T1000 (cell line): ENCODE measurements at places on chromosomes 1 and 21.
A peak's percentile ranks its signal among the peaks of the same experiment; 100 is the strongest.

- no peak for DNase-seq
Observed at GRCh38 chr1:201017828-201018163, 5.7 kb downstream of the KIF21B start.

DNA sequence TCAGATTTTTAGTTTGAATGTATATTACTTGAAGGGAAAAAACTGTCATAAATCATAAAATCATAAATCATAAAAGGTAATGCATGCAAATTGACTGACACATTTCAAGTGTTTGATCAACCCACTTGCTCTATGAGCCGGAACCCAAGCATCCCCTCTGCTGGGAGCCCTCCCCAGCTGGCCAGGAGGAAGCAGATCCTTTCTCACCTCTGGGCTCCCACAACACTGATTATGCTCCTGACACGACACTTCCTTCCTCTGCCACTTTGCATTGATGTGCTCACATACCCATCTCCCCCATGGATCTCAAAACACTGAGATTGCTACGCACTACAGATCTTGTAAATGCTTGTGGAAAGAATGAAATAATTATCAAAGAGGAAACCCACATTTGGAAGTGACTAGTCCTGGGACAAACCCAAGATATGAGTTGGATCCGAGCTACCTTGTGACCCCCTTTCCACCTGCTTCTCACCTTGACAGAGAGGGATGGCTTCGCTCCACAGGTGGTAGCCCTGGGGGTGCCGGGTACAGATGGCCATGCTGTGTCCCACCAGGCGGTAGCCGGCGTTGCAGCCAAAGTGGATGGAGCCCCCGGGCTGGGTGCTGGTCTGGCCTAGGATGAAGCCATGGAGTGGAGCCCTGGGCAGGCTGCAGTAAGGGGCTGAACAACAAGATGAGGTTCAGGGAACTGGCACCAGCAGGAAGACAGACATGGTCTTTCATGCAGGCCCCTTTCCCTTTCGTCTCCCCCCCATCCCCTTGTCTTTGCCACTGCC lies 104.6 kb downstream of the ZSCAN20 start:
- DNase-seq, result no peak

DNA sequence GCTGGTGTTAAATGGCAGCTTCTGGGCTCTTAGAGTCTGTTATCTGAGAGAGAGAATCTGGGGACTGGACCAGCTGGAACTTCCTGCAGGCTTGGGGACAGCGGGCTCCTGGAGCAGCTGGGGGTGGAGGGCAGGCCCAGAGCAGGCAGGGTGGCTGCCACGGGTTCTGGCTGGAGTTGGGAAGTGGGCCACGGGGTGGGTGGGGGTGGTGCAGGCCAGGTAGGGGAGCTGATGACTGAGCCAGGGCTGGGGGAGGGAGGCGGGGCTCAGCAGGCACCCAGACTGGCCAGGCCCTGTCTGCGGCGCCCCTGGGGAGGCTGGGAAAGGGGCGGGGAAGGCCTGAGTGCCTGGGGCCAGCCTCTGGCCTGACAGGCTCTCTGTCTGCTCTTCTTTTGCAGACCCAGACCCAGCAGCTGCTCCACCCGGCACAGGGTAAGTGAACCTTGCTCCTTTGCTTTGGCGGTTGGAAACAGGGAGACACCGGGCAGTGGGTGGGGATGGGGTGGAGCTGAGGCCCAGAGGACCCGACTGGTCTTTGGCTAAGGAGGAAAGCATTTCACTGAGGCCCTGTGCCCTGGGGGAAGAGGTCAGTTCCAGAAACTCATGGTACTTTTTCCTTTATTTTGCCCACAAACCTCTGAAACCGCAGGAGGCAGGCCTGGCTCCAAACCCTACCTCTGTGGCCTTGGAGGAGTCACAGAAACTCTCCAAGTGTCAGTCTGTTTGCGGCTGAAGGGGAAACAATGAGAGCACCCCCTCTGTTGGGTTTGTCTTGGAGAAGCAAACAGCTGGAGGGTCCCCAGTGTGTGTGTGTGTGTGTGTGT lies 48.8 kb downstream of the ARHGEF10L start:
- peak; percentile 72 for DNase-seq

- DNase-seq, result no peak
Observed at GRCh38 chr1:93352376-93352775, 6.7 kb downstream of the DR1 start.

- DNase-seq, result no peak
Observed at GRCh38 chr1:91515994-91516393, 15.3 kb downstream of the CDC7 start.

GRCh38 chr1:9315411-9316079 lies 22.9 kb downstream of the SPSB1 start:
- DNase-seq, result peak; percentile 47

- no peak for DNase-seq
Observed at GRCh38 chr1:7249516-7249915, 464.3 kb downstream of the CAMTA1 start.

- peak; percentile 50 for DNase-seq
Observed at GRCh38 chr1:110495926-110496600, 22.9 kb downstream of the KCNA10 start.

GRCh38 chr1:63230722-63231121 lies 91.6 kb upstream of the FOXD3 start:
- DNase-seq, result no peak

DNA sequence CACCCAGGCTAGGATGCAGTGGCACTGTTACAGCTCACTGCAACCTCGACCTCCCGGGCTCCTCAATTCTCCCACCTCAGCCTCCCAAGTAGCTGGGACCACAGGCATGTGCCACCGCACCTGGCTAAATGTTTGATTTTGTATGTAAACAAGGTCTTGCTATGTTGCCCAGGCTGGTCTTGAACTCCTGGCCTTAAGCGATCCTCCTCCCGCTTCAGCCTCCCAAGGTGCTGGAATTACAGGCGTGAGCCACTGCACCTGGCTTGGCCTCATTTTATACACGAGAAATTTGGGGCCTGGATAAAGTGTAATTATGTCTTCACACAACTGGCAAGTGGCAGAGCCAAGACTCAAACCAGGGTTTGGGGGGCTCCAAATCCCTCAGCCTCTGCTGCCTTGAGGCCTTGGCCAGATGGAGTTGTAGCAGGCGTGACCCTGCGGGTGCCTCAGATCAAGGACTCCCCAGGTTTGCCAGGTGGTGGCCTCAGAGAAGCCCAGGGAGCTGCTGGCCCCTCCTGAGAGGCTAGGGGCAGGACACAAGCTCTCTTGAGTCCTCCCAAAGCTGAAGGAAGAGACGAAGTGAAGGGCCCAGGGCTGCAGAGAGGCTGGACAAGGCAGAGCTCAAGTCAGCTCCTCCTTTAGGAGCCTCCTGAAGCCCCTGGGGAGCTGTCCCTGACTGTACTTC lies 61.7 kb downstream of the MDM4 start:
- no peak for DNase-seq

GRCh38 chr1:69639159-69639558 lies 71.4 kb downstream of the LRRC7 start:
- DNase-seq, result no peak

- no peak for DNase-seq
Observed at GRCh38 chr1:185058110-185058509, 12.8 kb downstream of the RNF2 start.

DNA sequence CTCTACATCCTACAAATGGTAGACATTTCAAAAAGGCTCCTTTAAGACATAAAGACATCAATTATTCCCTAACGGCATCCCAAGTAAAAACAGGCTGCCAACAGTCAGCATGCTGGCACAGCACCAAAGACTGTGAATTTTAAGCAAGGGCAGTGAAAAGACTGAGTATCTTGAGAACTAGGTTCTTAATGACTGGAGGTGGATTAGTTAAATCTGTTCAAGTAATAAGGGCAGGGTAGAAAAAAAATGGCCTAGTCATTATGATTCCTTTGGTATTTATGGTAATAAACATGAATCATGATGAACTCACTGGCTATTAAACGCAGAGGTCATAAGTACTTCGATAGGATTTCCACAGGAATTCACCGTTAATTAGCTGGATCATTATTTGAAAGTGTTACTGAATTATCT lies 75.2 kb downstream of the KIFAP3 start:
- peak; percentile 53 for DNase-seq

DNA sequence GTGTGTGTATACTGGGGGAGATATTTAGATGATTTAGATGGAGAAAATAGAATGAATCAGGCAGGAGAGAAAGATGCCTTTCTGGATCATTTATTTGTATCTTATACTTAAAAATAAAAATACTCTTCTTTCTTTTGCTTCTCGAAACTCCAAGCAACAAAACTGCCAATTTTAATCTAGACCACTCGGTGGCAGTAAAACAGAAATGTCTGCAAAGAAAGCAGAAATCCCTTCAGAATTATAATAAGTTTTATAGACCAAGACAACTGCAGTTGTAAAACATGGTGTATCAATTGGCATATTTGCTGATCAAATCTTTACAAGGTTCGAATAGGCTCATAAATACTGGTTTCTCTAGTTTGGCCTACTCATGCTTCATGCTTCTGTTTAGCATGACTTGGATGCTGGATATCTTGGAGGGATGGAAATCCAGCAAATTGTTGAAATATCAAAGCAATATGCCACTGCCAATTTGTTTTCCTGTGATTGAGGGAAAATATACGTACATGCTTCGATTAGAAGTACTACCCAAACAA lies 15.1 kb upstream of the C1orf87 start:
- DNase-seq, result no peak

DNA sequence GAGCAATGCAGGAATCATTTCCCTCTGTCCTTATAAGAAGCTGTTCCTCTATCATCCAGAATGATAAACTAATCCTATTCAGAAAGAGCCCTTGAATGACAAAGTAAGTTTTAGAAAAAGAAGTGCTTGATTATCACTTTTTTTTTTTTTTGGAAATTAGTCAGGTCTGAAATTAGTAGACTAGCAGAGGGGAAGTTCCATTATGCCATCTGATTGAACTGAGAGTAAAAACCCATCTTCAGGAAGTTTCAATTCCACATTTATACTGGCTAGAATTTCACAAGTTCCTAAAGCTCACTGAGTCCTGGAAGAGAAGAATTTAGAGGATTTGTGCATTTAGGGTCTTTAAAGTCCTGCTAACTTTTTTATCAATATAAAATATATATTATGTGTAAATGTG lies 128.8 kb upstream of the COA6 start:
- no peak for DNase-seq

DNA sequence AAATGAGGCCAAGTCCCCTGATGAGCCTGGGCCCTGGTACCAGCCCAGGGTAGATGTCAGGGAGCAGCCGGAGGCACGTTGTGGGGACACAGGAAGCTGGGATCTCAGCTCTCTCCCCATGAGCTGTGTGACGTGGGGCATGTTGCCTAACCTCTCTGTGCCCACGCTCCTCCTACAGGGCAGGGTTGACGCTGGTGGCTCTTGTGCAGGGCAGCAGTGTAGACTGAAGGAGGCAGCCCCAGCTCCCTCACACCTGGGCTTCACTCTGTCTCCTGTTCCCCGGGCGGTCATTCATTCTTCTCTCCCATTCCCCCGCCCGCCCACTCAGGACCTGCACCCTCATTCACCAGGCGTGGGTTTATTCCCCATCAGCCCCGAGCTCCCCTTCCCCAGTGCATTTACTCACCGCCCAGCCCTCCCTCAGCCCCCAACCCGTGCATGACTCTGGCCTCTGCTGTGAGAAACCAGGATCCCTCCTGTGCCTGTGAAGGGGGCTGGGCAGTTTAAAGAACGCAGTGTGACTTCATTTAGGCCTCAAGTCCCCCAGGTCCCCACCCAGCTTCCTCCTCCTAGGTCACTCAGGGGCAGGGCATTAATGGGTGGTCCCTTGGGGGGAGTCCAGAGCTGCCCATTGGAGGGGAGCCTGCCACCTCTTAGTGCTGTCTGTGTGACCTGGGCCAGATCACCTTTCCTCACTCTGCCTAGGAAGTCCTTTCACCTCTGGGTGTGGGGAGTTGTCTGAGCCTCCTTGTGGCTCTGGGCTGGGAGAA lies 285.7 kb downstream of the PTPRU start:
- no peak for DNase-seq

GRCh38 chr1:26791148-26791547 lies 3.4 kb downstream of the PIGV start:
- no peak for DNase-seq

DNA sequence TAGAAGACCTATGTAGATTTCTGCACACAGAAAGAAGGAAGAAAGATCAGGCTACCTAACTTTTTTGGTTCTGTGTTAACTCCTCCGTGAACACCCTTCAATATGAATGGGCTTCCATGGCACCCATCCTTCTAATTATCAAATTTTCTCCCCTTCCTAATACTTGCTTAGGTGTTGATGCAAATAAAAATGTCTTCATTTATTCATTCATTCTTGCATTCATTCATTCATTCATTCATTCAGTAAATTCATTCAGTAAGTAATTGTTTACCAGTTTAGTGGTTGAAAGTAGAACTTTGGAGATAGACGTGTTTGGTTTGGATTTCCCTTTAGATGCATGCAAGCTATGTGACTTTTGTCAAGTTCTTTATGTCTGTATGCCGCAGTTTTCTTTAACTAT lies 4.6 kb downstream of the CHI3L2 start:
- DNase-seq, result no peak

DNA sequence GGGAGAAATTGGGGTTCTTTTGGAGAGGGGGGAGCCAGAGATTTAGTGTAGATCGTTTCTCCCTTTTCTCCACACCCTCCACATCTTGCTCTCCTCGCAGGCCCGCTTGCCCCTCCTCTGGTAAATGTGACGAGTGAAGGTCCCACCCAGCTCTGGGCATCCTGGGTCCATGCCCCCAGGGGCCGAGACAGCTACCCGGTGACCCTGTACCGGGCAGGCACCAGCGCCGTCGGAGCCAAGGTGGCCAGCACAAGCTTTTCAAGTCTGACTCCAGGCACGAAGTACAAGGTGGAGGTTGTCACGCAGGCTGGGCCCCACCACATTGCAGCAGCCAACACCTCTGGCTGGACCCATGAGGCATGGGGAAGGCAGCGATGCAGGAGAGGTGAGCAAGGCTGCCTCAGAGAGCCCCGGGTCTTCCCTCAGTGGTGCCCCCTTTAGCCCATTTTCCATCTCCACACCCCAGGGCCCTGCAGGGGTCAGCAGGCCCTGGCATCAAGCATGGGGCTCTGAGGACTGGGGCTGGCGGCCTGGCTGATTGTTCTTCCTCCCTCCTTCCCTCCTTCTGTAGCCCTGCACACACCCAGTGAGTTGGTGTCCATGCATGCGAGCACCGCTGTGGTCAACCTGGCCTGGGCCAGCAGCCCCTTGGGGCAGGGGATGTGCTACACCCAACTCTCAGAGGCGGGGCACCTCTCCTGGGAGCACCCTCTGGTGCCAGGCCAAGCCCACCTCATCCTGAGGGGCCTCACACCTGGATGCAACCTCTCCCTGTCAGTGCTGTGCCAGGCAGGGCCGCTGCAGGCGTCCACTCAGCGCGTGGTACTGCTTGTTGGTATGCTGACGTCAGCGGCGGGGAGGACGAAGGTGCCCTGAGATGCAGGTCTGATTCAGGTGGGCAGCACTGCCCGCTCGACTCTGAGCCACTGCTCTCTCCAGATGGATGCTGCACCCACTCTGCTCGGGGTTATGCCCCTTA lies 16.4 kb upstream of the LGR6 start:
- no peak for DNase-seq

DNA sequence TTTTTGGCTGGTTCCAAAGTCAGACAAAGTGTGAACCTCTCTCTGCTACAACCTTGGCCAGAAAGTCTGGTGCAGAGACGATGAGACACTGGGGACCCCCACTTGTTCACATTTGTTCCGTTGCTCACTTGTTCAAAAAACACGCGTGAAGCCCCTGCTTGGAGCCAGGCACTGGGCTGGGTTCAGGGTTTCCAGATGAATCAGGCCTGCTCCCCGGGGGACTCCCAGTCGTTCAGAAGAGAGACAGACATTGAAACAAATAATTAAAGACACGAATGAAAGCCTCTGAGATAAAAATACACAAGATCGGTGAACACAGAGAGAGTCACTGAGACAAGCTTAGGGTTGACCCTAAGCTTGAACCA lies 101.5 kb upstream of the RUNX3 start:
- DNase-seq, result no peak
